ENCODE measurements at places on chromosomes 6 and 20. TPM values are rescaled to one million over a fixed set of nuclear protein-coding genes. Genes with fewer than 3 reads are reported as not detected.

The SLC32A1 gene
- total RNA-seq = 0.09 TPM

GRCh38 chr6:3480009-3480408 lies 23.2 kb upstream of the SLC22A23 start:
- DNase-seq = no peak

The MEP1A gene
- total RNA-seq = not detected

GRCh38 chr6:43668151-43669028 lies 19.2 kb downstream of the MRPS18A start:
- DNase-seq = peak; percentile 23

DNA sequence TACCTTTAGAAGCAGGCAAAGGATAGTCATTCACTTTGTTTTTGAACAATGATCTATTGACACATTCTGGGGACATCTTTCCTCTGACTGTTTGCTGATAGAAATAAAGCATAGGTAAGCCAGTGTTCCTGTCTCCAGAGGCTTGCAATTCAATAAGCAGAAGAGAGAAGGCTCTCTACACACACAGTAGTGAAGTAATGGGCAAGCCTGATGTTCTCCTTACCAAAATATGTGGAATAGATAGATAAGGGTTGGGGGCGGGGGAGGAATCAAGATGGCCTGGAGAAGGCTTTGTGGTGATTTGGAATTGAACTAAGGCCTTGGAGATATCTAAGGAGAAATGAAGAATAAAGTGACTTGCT lies 27.3 kb downstream of the PAQR8 start:
- no peak for DNase-seq

DNA sequence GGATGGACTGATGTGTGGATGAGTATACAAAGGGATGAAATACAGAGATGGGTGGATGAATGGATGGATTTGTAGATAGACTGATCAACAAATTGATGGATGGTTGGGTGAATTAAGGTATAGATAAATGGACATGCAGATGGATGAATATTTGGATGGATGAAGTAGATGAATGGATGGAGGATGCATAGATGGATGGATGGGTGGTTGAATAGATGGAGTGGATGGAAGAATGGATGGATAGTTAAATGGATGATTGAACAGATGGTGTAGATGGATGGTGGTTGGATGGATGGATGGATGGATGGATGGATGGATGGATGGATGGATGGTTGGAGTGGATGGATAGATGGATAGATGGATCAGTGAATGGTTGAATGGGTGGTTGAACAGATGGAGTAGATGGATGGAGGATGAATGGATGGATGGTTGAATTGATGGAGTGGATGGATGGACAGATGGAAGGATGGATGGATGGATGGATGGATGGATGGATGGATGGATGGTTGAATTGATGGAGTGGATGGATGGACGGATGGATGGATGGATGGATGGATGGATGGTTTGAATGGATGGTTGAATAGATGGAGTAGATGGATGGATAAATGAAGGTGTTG lies 15.0 kb downstream of the SLC2A10 start:
- DNase-seq = no peak

DNA sequence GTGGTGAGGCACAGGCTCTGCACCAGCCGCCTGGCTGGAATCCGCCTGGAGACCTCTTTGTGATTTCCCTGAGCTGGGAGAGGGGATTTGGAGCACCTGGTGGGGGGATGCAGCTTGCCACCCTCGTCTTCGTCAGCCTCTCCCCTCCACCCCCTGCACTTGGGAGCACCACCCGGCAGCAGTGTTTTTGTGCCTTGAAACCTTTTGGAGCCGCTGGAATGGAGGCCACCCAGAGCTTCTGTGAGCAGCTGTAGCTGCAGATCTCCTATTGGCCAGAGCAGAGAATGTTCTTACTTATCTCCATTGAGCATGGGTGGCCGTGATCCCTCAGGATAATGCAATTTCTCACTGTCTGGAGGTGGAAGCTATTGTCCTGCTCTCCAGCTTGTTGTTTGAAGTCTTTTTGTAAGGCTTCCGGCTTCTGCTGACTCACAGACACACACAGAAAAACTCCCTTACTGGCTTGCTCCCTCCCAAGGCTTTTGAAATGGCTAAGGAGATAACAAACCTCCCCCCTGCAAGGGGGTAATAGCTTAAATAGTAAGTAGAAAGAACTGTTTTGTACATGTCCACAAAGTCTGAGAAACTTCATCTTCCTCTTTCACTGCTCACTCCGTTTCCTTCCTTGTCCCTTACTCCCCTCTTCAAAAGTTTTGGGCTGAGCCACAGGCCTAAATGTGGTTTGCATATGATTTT lies 271.2 kb downstream of the PRL start:
- peak; percentile 11 for DNase-seq

The LIN28B gene
- 76.3 TPM for total RNA-seq

Data from neural crest cell (in vitro differentiated cells).